Psoas muscle (tissue), 8 donors: ENCODE measurements at places on chromosomes 5 and 9. TPM values are rescaled to one million over a fixed set of nuclear protein-coding genes. Genes with fewer than 3 reads are reported as not detected.

GRCh38 chr5:79227484-79228025, 8.4 kb upstream of the JMY start:
- no peak overlapping the region for H3K27ac ChIP-seq
- no peaks in the 10 kb centered on the region for H3K36me3 ChIP-seq

The PFN3 gene
- total RNA-seq: not detected

GRCh38 chr5:41559184-41559583, 48.8 kb upstream of the PLCXD3 start:
- no peak for DNase-seq
- no peaks in the 10 kb centered on the region for H3K4me1 ChIP-seq
- H3K36me3 ChIP-seq: no peaks in the 10 kb centered on the region
- no peaks in the 10 kb centered on the region for H3K27me3 ChIP-seq

The CYLC2 gene
- not detected for total RNA-seq

The SPATA9 gene
- total RNA-seq: not detected

GRCh38 chr5:42300496-42300895, 122.7 kb upstream of the GHR start:
- no peak overlapping the region for H3K27ac ChIP-seq
- no peaks in the 10 kb centered on the region for H3K4me1 ChIP-seq
- no peak for DNase-seq
- no peaks in the 10 kb centered on the region for H3K36me3 ChIP-seq
- no peaks in the 10 kb centered on the region for H3K27me3 ChIP-seq

DNA sequence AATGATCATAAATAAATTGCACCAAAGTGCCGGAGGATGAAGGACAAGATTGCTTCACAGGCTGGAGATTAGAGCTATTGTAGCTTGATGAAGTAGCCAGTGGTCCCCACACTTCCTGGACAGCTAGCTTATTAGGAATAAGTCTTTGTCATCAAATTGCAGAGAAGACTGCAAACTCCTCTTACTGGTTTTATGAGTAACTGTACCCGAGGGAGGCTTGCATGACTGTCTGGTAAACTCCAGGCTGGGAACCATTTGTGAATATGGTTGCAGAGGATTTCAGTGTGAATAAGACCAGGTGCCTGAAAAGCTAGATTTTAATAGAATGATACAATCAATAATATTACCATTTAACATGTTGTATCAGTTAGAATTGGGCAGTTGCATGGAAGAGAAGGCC, 36.5 kb upstream of the SEMA5A start:
- H3K27me3 ChIP-seq: no peaks in the 10 kb centered on the region
- no peak overlapping the region for H3K4me3 ChIP-seq
- H3K27ac ChIP-seq: no peak overlapping the region
- DNase-seq: no peak
- H3K4me1 ChIP-seq: no peaks in the 10 kb centered on the region

DNA sequence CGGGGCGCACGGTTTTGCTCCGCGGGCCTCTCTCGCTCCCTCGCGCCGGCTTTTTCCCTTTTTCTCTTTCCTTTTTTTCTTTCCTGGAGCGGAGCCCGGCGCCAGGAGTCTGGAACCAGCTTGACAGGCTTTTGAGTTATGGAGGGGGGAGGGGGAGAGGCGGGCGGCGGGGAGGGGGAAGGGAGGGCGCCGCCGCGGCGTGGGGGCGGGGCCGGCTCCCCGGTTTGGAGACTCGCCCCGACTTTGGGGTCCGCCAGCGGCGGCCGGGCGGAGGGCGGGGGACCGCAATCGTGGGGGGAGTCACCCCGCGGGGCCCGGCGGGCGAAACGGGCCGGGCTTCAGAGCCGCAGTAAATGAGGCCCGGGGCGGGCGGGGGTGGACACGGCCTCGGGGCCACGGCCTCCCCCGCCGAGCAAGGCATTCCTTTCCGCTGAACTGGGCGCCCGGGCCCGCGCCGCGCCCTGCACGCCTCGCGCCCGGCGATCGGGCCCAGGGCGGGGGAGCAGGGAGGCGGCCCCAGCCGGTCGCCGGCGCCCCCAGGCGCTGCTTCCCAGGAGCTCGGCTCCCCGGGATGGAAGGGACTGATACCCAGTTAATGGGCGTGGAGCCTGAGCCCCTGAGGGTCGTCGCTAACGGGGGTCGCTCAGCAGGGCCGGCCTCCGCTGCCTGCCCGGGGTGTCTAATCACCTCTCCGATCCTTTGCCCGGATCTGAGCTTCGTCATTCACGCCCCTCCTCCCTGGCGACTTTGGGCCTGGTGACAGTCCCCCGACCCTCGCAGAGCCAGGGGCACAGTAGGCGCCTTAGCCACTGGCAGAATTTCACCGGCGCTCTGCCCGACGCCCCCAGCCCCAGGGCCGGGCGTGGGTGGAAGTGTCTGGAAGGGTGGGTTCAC, 138.1 kb downstream of the C9orf50 start:
- H3K27me3 ChIP-seq: no peaks in the 10 kb centered on the region
- peak overlapping the region; percentile 100 for H3K27ac ChIP-seq
- H3K4me3 ChIP-seq: peak overlapping the region; percentile 74
- H3K4me1 ChIP-seq: peaks cover 30% of the 10 kb centered on the region
- H3K36me3 ChIP-seq: no peaks in the 10 kb centered on the region

- no peak overlapping the region for H3K27ac ChIP-seq
- H3K27me3 ChIP-seq: no peaks in the 10 kb centered on the region
- no peak for DNase-seq
- H3K4me3 ChIP-seq: no peak overlapping the region
Measured at GRCh38 chr5:40879163-40879942, 29.9 kb upstream of the C7 start.

The NEURL1B gene
- 20.4 TPM for total RNA-seq

DNA sequence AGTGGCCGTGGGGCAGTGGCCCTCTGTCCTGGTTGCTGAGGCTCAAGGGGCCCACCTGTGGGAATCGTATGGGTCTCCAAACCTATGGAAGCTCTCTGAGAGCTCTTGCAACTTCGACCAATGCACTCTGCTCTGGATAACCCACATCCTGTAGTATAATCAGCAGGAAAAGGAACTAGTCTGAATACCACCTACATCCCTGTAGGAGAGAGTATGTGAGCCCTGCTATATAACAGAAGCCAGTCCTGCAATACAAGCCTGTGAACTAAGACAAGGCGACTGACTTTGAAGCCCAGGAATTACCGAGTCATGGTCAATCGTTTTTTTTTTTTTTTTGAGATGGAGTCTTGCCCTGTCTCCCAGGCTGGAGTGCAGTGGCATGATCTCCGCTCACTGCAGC, 29.8 kb upstream of the BICD2 start:
- H3K4me1 ChIP-seq: peaks cover 4% of the 10 kb centered on the region
- no peak overlapping the region for H3K4me3 ChIP-seq
- no peak overlapping the region for H3K27ac ChIP-seq
- H3K27me3 ChIP-seq: peaks cover 2% of the 10 kb centered on the region

The ACTBL2 gene
- not detected for total RNA-seq

- H3K36me3 ChIP-seq: no peaks in the 10 kb centered on the region
- no peak overlapping the region for H3K27ac ChIP-seq
- H3K4me1 ChIP-seq: no peaks in the 10 kb centered on the region
- DNase-seq: no peak
Measured at GRCh38 chr9:15714746-15715145, 161.9 kb downstream of the CCDC171 start.

DNA sequence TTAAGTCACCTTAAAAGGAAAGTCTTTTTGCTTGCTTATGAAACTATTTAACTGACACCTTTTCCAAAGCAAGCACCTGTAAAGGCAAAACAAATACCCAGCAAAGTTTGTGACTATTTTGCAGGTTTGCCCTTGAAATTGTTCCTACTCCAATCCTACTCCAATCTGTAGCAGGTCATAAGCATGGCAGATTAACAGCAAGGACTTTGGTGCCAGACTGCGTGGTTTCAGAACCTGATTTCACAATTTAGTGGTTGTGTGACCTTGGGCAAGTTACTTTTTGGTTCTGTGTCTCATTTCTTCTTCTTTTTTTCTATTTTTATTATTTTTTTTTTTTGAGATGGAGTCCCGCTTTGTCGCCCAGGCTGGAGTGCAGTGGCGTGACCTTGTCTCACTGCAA, 282.1 kb downstream of the RFX3 start:
- no peaks in the 10 kb centered on the region for H3K27me3 ChIP-seq
- no peaks in the 10 kb centered on the region for H3K36me3 ChIP-seq

DNA sequence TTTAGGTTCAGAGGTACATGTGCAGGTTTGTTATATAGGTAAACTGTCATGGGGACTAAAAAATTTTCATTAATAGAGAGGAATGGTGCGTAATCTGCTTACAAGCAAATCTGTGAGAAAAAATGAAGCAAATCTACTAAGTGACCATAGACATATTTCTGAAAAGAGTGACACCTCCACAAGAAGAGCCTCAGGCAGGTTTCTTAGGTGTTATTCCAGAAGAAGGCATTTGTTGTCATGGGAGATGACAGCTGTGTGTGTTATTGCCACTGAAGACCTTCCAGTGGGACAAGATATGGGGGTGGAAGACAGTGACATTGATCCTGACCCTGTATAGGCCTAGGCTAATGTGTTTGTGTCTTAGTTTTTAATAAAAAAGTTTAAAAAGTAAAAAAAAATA, 68.8 kb upstream of the PANK3 start:
- H3K36me3 ChIP-seq: no peaks in the 10 kb centered on the region
- DNase-seq: no peak
- no peak overlapping the region for H3K27ac ChIP-seq
- no peaks in the 10 kb centered on the region for H3K4me1 ChIP-seq
- H3K4me3 ChIP-seq: no peak overlapping the region

The NUTM2G gene
- not detected for total RNA-seq

DNA sequence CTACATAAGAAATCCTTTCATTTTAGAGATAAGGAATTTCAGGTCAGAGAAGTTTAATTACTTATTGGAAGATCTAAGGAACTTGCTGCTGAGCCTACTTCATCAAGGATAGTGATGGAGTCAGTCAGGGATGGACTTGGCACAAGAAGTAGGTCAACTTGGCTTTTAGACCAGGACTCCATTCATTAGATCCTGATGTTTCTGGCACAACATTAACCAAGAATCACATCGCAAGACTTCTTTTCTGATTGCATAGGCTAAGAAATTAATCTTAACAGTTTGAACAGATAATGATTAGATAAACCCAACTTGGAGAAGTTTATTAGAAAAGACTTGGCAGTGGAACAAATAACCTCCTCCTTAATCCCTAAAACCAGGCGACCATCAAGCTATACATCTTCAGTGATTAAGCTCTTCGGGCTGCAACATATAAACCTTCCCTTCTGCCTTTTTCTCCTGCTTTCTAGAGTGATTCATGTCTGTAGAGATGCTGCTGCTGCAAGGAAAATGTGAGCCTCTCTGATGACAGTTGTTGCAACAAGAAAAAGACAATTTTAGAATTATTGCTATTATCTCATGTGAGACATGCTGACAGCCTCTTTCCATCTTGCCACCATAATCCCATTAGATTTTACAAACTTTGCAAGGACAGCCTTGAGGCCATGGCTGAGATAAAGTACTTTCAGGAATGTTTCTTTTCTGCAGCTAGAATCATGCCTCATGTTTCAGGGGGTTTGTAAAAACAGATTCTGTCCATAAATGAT, 207.9 kb upstream of the SLC27A6 start:
- no peak for DNase-seq
- no peaks in the 10 kb centered on the region for H3K27me3 ChIP-seq
- H3K4me3 ChIP-seq: no peak overlapping the region
- no peak overlapping the region for H3K27ac ChIP-seq
- H3K4me1 ChIP-seq: no peaks in the 10 kb centered on the region

GRCh38 chr9:136399176-136400037, 563 bp downstream of the SNAPC4 start:
- peak overlapping the region; percentile 1 for H3K27ac ChIP-seq
- peak overlapping the region; percentile 72 for H3K4me3 ChIP-seq
- no peaks in the 10 kb centered on the region for H3K36me3 ChIP-seq
- no peak for DNase-seq
- peaks cover 10% of the 10 kb centered on the region for H3K4me1 ChIP-seq

The SLC36A2 gene
- total RNA-seq: 14.5 TPM

DNA sequence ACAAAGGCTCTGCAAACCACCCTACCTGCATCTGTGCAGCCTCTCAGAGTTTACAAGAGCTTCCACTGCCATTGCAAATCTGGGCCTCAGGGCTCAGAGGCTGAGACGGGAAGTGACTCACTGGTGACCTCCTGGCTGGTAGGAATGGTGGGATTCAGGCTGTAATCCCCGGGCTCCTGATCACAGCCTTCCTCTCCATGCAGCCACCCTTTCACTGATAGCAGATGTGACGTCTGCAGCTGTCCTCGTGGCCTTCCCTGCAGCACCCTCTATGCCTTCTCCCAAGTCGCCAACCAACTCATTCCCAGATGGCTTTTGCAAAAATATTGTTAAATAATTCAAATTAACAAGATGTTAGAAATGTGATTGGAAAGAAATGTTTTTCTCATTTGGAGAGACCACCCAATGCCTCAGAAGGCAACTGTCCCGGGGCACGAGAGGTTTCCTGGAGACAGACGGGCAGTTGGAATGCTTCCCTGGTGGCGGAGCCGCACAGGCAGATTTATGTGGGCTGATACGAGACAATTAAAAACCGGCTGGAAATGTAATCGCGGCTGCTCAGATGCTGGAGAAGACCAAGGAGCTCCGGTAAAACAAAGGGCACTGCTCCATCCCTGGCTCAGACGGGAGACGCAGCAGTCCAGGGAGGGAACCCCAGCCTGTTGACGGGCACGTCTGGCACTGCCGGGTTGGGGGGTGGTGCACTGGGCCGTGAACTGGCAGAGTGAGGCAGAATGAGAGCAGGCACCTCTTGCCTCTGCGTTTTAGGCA, 34.4 kb upstream of the SLC25A51 start:
- H3K4me3 ChIP-seq: no peak overlapping the region
- no peaks in the 10 kb centered on the region for H3K36me3 ChIP-seq
- no peaks in the 10 kb centered on the region for H3K27me3 ChIP-seq
- H3K4me1 ChIP-seq: peaks cover 16% of the 10 kb centered on the region
- no peak for DNase-seq

The CEL gene
- 2.0 TPM for total RNA-seq

DNA sequence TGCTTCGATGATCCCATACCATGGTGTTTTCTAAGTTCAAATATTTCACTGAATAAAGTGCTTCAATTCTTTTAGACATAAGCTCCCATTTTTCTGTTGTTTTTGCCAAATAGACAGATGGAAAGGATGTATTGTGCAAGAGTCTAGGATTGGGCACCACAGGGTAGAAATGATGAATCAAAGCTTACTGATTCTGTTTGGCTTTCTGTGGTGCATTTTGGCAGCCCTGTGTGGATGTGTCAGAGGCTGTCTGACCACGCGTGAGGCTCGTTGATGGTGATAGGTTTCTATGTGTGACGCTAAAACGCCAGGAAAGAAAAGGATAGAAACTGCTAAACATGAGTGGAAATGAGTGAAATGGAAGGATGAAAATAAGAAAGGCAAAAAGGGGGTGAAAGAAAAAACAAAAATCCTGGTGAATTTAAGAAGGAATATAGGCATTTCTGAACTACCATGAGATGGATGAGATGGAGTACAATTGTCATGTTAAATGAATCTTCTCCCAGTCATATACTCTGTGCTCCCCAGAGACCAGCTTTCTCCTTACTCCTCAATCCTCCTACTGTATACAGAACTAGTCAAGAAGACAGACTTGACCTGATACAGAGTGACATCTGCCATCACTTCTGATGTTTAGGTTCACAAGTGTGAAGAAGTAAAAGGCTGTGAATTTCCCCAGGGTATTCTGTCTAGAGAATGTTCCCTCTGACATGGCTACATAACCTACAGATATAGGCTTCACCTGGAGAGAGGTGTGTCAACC, 54.4 kb downstream of the ANKH start:
- peaks cover 55% of the 10 kb centered on the region for H3K4me1 ChIP-seq
- peak overlapping the region; percentile 34 for H3K27ac ChIP-seq
- H3K36me3 ChIP-seq: no peaks in the 10 kb centered on the region
- DNase-seq: peak; percentile 66

- DNase-seq: no peak
- no peak overlapping the region for H3K4me3 ChIP-seq
- H3K36me3 ChIP-seq: no peaks in the 10 kb centered on the region
- peaks cover 1% of the 10 kb centered on the region for H3K27me3 ChIP-seq
Measured at GRCh38 chr5:35488791-35489190, 128.9 kb upstream of the SPEF2 start.

- no peak for DNase-seq
- peaks cover 36% of the 10 kb centered on the region for H3K4me1 ChIP-seq
Measured at GRCh38 chr5:80189201-80189600, 66.6 kb downstream of the SERINC5 start.
